Smooth muscle cell of the pulmonary artery (primary cell): ENCODE measurements at places on chromosomes 1 and 21. TPM values are rescaled to one million over a fixed set of nuclear protein-coding genes. Genes with fewer than 3 reads are reported as not detected.

Gene DIO1
- total RNA-seq = not detected in 2 replicates

Gene KIF26B
- total RNA-seq = 18.3 and 27.0 TPM in 2 replicates

Gene APCS
- not detected in 2 replicates for total RNA-seq

Gene TMEM54
- 30.8 and 49.7 TPM in 2 replicates for total RNA-seq

Gene AADACL3
- not detected in 2 replicates for total RNA-seq

Gene E2F2
- 0.13 and 0.39 TPM in 2 replicates for total RNA-seq

Gene KCNJ6
- total RNA-seq = 0.20 and 1.3 TPM in 2 replicates

Gene TMCO4
- total RNA-seq = 10.5 and 11.3 TPM in 2 replicates

Gene NUF2
- 2.4 and 7.0 TPM in 2 replicates for total RNA-seq

Gene OR2M3
- not detected in 2 replicates for total RNA-seq

Gene CDC42BPA
- 47.7 and 62.3 TPM in 2 replicates for total RNA-seq

Gene SYT6
- not detected in 2 replicates for total RNA-seq

Gene C4BPA
- total RNA-seq = not detected in 2 replicates

Gene ZNF697
- total RNA-seq = 10.1 and 14.5 TPM in 2 replicates

Gene TPTE
- total RNA-seq = not detected in 2 replicates

Gene VHLL
- total RNA-seq = 0.13 and 0.92 TPM in 2 replicates

Gene SHISAL2A
- total RNA-seq = not detected in 2 replicates

Gene FCRL6
- total RNA-seq = not detected in 2 replicates

Gene MAP1LC3C
- 0.13 TPM in 2 replicates for total RNA-seq

Gene CD1D
- 0.20 and 0.59 TPM in 2 replicates for total RNA-seq

Gene FBXO2
- 1.4 and 3.4 TPM in 2 replicates for total RNA-seq

Gene DISP3
- total RNA-seq = not detected in 2 replicates

Gene GUCA2A
- not detected in 2 replicates for total RNA-seq

Gene OR10X1
- not detected in 2 replicates for total RNA-seq

Gene PLEKHA6
- 0.63 and 1.4 TPM in 2 replicates for total RNA-seq

Gene KCNA3
- total RNA-seq = 0.07 TPM in 1 of 2 replicates, not detected in the other

Gene UBE2Q1
- total RNA-seq = 29.6 and 31.8 TPM in 2 replicates

Gene CAMK2N1
- 7.2 and 16.1 TPM in 2 replicates for total RNA-seq

Gene SHE
- total RNA-seq = 0.07 TPM in 2 replicates

Gene NBPF10
- total RNA-seq = 2.8 and 4.7 TPM in 2 replicates

Gene CTH
- total RNA-seq = 4.2 and 4.9 TPM in 2 replicates

Gene CRYAA
- not detected in 2 replicates for total RNA-seq

Gene SLC30A10
- 0.07 TPM in 1 of 2 replicates, not detected in the other for total RNA-seq

Gene WNT4
- not detected in 2 replicates for total RNA-seq
